GF-D8 (cell line): ENCODE measurements at places on chromosomes 1 and 21.

DNA sequence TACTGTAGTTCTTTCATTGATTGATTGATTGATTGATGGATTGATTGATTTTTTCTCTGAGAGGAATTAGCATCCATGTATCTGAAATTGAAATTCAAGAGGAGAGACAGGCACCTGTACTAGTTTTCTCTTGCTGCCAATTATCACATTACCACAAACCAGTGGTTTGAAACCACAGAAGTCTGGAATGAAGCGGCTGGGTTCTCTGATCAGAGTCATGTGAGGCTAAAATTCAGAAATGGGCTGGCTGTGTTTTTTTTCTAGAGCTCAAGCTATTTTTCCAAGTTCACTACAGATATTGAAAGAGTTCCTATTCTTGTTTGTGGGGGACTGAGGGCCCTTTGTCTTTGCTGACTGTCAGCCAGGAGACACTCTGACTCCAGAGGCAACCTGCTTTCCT, 10.0 kb downstream of the NBPF3 start:
- DNase-seq: peak; percentile 27

DNA sequence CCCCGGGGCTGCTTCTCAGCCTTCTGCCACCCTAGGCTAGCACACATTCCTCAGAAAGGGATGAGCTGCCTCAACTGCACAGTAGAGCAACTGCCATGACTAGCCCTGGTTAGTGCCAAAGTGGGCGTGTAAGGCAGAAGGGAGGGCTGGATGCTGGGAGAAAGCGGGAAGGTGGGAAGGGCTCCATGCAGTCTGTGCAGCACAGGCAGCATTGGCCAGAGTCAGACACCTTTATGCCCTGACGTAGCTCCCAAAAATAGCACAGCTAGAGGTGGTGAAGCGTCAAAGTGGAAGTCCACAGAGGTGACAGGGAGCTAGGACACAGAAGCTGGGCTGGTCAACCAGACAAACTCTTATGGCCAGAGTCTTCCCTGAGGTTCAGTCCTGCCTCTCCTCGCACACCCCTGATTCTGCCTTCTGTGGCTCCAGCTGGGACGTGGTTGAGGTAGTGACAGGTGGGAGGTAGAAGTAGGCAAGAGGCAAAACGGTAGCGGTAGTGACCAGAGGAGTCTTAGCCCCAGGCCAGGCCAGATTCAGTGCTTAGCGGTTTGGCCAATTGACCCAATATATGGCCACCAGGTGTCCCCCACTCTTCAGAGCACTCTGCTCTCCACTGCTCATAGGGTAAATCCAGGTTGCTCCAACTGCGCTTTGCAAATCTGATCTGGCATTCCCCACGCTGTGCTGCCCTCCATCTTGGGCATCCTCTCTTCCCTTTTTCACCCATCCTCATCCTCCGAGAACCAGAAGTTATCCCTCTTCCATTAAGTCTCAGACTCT, 45.6 kb downstream of the DDX20 start:
- no peak for DNase-seq

GRCh38 chr21:36420571-36421339, 35.6 kb downstream of the CHAF1B start:
- no peak for DNase-seq

DNA sequence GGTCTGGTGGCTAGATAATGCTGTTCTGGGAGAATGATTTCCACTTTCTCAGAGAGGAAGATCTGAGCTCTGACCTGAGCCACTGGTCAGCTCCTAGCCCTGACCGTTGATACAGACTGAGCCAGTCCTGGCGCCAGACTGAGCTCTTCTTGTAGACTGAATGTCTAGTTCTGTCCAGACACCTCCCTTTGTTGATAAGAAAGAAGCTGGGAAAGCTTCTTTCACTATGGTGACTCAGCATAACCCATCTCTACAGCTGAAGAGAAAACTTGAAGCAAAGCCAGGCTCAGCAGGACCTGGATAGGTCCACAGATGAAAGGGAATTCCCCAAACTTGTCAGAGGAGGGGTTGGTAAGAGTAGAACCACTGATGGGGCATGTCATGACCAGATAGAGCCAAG, 9.9 kb upstream of the TRABD2B start:
- DNase-seq: no peak

GRCh38 chr1:85109475-85109874, 61.2 kb upstream of the MCOLN3 start:
- DNase-seq: peak; percentile 17
